ENCODE measurements at places on chromosomes 6 and 20.

DNA sequence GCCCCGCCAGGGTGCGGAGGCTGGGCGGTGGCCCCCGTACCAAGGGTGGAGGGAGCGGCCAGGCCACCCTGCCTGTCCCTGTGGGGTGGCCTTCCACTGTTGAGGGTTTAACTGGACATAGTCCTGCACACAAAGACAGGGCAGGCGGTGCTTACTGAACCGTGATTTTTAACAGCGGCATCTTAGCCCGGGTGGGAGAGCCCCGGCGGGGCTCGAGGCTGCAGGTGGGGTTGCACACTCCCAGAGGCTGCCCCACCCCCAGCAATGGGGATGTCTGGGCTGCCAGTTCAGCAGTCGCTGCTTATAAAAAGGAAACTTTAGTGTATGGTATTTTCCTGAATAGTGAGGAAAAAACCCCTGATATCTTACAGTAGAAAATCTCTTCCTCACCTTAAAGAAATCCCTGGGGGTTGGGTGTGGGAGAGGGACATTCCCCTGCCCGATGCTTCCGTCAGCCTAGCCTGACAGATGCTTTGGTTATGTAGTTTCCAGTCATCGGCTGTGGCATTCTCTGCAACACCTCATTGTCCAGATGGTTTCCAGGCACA lies 79.4 kb downstream of the IRF4 start:
- DNase-seq, result no peak

DNA sequence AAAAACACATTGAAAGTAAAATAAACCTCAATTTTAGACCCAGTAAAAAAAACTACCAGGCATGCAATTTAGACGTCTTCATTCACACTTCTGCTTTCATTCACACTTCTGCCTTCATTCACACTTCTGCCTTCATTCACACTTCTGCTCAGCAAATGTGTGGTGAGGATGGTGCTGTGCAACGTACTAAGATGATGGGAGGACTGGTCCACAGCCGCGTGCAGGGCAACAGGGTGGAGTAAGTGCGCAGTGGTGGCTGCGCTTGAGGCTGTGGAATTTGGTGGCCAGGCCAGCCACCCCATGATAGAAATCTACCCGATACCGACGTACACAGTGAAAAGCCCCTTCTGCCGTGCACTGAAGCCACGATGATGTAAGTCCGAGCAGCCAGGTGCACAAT lies 114.3 kb upstream of the CD93 start:
- no peak for DNase-seq

GRCh38 chr6:11791354-11792107 lies 12.9 kb upstream of the ADTRP start:
- peak; percentile 28 for DNase-seq

DNA sequence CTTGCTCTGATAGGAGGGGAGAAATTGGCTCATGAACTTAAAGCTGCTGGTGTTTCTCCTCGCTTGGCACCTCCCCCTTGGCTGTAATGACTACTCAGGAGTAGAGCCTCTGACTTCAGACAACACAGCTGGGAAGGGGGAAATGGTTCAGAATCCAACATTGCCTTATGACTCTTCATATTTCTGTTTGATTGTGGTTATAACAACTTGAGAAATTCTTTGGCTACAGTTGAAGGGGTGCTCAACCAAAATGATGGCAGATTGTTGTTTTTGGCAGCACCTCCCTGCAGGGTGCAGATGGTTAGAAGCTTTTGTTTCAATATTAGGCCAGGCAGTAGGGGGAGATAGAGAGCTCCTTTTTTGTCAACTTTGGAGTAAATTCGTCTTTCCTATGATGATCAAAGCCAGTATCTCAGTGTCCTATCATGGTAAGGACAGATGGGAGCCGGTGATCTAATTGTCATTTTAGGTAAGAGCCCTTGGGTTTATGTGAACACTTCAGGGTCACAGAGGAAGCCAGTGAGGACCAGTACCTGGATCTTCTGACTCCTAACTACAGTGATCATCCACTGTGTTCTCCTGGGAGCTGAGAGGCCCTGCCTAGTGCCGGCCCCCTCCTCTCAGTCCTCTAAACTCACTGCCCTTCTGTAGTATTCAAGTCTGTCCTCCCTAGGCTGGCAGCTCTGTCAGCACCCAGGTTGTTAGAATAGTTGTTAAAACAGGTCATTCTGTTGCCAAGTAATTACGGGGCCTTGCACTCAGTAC lies 39.9 kb downstream of the RPRD1B start:
- peak; percentile 84 for DNase-seq

- DNase-seq, result no peak
Observed at GRCh38 chr6:153106021-153106420, 25.1 kb downstream of the RGS17 start.

- no peak for DNase-seq
Observed at GRCh38 chr6:65064844-65065243, 642.2 kb downstream of the EYS start.

Data from ELR (cell line).